Sciatic nerve (tissue), 2 donors: ENCODE measurements at places on chromosomes 7 and 10. TPM values are rescaled to one million over a fixed set of nuclear protein-coding genes. Genes with fewer than 3 reads are reported as not detected.

The BAG3 gene
- total RNA-seq = 50.1 TPM

The LLCFC1 gene
- total RNA-seq = not detected

The VAX1 gene
- not detected for total RNA-seq

The HTR7 gene
- total RNA-seq = 0.94 TPM

The NRF1 gene
- total RNA-seq = 29.2 TPM

The OPN4 gene
- 0.18 TPM for total RNA-seq

The LGI1 gene
- total RNA-seq = 19.8 TPM

The PAPOLB gene
- total RNA-seq = 0.98 TPM

The ZNF467 gene
- 10.1 TPM for total RNA-seq

The EBLN1 gene
- total RNA-seq = not detected

The UPP1 gene
- total RNA-seq = 24.3 TPM

The LRRD1 gene
- not detected for total RNA-seq

The TEX36 gene
- not detected for total RNA-seq

The RPEL1 gene
- total RNA-seq = not detected

The PRSS1 gene
- total RNA-seq = 4.7 TPM

The PTF1A gene
- not detected for total RNA-seq

The HOXA5 gene
- total RNA-seq = 20.1 TPM

The TMEM140 gene
- total RNA-seq = 29.4 TPM

The PRF1 gene
- 7.6 TPM for total RNA-seq

The CAMK2B gene
- total RNA-seq = 26.9 TPM

The TAS2R4 gene
- total RNA-seq = 5.1 TPM

The STRIP2 gene
- 0.62 TPM for total RNA-seq

The EMX2 gene
- total RNA-seq = 3.3 TPM

The SCART1 gene
- 4.7 TPM for total RNA-seq

The UBN2 gene
- 36.5 TPM for total RNA-seq

The ADRB1 gene
- 0.76 TPM for total RNA-seq

The GATA3 gene
- 2.6 TPM for total RNA-seq

The PALD1 gene
- 7.8 TPM for total RNA-seq

The RNF32 gene
- 3.2 TPM for total RNA-seq
